ENCODE measurements at places on chromosomes 6 and 20.
A peak's percentile ranks its signal among the peaks of the same experiment; 100 is the strongest.

DNA sequence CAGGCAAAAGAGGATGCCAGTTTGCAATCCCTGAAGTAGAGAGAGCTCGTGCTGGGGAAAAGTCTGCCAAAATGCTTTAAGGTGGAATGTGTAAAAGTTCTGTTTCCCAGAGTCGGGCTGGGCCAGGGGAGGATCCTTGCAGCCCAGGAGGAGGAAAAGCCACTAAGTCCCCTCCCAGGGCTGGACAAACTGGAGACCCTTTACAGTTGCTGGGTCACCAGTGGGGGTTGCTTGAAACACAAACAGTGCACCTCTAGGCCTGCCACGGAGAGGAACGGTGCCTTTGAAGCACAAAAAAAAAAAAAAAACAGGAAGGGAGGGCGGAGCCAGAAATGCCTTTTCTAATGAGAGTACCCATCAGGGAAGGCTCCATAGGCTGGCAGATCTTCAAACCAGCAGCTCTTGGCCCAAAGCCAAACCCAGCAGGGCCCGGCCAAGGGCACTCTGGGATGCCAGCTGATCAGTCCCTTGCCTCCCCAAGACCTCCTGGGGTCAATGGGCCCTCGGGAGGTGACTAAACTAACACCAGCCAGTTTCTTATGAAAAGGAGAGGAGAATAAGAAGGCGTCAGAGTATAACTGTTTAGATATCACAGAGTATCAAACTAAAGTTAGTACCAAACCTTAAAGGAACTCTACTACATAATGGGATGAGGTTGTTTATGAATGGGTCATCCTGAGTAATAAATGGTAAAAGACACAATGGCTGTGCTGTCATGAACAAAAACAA, 23.7 kb downstream of the HLA-A start:
- DNase-seq = peak; percentile 27

DNA sequence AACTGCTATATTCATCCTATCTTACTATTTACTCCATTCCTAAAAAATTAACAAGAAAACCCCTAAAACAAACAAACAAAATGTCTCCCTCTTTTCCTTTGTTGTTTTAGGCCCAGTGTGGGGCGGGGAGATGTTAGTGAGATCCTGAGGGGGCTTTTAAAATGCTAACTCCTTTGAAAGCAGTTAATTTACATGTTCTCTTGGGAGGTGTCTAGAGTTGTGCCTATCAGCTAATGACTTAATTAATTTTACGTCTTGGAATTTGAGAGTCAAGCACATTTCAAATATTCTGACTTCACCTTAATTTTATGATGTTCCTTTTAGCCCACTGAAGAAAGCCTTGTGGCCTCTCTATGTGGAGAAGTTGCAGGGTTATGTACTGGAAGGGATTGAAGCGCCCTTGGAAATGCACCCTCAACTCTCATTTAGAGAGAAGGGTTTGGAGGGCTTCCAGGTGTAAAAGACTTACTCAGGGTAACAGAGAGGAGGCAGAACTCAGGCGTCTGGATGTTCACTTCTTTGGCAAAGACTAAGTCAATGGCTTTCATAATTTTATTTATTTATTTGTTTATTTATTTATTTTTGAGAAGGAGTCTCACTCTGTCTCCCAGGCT, 4.9 kb downstream of the SASH1 start:
- no peak for DNase-seq

DNA sequence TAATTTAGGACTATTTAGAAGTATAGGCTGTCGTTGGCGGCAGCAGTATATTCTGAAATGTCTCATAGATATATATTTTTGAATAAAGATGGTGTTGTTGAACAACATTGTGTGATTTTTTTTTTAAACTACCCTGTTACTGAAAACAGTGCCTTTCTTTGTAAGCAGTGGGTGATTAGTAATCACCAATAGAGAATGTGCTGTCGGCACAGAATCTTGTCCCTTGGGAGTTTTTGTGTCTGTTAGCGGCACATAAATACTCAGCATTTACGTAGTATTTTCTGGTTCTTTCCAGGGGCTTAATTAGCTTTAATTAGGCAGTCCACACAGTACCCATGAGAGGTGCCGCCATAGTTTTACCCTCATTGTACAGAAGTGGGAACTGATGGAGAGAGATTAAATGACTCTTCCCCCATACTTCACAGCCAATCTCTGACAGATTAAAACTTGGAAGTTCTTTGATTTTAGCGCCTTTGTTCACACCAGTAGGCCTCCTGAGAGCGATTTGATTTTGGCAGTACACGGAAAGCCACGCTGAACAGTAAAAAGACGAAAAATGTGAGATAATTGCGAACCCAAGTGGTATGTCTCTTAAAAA, 58.8 kb downstream of the RPRD1B start:
- no peak for DNase-seq

- DNase-seq = no peak
Measured at GRCh38 chr20:59075934-59076508, 33.4 kb upstream of the PRELID3B start.

DNA sequence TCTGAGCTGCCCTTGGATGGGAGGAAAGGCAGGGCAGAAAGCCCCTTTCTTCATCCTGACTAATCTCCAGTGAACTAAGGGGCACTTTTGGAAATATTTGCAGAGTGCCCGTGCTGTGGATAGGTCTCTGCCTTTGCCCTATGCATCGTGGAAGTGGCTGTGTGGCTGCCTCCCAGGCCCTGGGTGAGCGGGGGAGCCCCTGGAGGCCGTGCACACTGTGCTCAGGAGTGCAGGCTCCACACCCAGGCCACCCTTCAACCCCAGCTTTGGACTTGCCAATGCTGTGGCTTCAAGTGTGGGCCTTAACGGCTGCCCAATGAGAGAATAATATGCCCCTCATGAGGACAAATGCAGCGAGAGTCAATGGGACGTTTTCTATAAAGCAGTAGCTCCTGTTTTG, 36.7 kb upstream of the ARMC2 start:
- no peak for DNase-seq

DNA sequence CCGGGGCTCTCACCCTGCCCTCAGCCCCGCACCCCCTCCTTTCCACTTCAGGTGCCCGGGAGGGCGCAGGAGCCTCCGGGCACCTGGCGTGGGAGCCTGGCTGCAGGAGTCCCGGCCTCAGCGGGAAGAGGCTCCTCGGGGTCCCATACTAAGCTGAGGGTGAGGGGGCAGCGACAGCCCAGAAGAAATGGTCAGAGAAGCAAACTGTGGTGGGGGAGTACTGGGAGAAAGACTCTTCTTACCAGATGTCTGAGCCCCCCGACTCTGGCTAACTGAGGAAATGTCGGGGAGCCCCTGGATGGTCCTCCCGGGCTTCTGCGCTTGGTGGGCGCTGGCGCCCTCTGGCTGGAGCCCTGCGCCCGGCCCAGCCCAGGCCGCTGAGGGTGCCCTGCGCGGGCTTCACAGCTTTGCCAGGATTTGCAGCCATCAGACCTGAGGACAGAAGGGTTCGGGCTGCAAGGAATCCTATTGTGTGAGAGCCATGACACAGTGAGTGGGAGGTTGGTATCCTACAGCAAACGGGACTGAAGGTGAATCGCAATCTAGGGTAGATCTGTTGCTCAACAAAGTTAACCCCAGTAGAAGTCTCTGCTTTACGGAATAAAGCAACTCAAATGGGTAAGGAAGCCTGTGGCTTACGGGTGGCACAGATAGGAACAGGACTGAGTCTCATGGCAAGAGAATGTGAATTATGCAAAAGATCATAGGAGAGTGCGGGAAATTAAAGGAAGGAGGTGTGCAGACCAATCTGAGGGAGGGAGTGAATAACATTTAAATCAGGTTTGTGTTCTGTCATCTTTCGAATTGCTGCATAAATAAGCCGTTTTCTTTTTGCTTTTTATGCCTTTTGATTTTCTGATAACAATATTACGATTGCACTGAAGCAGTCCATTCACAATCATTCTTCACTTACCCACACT, 639 bp upstream of the RCAN2 start:
- no peak for DNase-seq

- no peak for DNase-seq
Measured at GRCh38 chr6:107716688-107717089, 107.4 kb downstream of the SCML4 start.

DNA sequence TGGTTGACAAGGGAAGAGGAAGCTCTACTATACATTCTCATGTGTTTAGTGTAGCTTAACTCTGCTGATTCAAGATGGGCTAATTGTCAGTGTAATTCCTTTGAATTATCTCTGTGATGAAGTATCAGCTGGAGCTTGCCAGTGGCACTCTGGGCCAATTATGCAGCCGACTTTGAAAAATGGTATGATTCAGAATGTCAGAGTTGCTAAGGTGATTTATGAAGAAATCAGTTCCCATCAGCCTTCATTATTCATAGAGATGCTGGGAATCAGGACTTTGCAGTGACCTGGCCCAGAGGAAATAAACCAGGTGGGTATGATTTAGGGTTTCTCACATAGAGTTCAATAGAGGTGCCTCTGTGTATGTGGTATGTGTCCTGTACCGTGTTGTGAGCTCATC, 33.4 kb downstream of the KCNS1 start:
- no peak for DNase-seq

GRCh38 chr6:144953552-144954240, 668.6 kb downstream of the UTRN start:
- DNase-seq = no peak

- no peak for DNase-seq
Measured at GRCh38 chr6:21560249-21560648, 33.3 kb upstream of the SOX4 start.

DNA sequence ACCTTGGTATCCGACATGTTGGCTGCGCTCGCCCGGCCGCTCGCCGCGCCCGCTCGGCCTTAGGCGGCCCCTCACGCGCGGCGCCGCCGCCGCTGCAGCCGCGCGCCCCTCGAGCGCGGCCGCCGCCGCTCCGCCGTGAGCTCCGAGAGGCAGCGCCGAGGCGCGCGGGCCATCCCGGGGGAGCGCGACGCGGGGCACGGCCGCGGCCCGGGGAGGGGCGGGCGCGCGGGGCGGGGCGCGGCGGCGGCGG, at the start of gene KIF13A:
Gene KIF13A, minus strand, starts transcription at position 189 of the 250 bp plus-strand sequence. Its CDS starts 172 bp downstream, at position 17.
- no peak for DNase-seq

DNA sequence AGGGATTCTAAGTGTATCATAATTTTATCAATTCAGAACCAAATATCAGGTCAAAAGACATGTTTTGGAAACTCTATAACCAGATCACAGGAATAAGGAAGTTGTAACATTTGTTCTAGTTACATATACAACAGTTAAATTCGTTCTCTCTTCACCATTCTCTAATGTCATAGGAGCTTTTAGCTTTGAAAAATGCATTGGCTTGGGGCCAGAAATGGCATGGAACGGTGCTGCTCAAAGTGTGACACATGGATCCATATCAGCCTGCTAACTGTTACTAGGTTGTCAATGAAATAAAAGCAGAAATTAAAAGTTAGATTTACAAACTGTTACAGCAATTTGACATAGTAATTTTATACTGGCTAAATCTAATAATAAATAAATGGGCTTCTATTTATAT, 120.3 kb downstream of the LCA5 start:
- DNase-seq = no peak

- no peak for DNase-seq
Measured at GRCh38 chr20:47700327-47700726, 85.0 kb downstream of the SULF2 start.

DNA sequence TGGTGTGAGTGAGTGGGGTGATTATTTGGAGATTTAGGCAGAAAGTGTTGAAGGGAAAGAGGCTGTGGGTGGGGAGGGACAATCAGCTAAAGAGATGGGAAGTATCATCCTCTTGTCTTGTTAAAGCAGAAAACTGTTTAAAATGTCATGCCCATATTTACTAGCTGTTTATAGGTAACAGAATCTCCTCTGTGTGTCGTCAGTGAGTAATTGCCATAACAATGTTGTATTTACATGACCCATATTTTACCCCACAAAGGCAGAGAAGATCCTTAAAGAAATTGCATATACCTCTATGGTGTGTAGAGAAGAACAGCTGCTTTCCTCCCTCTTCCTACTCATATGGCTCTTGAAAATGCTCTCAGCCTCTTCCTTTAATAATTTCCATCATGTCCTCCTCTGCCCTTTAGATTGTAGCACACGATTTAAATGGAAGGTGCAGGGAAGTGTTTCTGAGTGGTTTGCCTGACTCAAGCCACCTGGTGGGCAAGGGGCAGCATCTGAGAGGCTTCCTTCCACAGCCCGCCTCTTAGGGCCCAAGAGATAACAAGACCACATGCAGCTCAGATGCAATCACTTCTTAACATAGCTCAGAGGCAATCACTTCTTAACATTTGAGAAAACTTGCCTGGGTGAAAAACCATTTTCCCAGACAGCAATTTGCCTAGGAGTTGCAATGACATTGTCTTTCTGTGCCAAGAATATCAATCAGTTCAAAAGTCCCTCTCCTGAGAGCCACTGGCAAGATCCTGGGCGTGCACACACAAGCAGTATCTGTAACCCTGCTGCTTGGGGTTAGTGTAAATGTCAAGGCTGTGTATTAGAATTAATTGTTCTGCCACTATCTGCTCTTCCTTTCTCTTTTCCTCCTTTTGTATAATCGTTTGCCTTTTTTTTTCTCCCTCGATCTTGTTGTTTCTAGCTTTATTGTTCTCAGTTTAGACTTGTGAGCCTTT, 44.1 kb upstream of the EDN1 start:
- DNase-seq = peak; percentile 8

DNA sequence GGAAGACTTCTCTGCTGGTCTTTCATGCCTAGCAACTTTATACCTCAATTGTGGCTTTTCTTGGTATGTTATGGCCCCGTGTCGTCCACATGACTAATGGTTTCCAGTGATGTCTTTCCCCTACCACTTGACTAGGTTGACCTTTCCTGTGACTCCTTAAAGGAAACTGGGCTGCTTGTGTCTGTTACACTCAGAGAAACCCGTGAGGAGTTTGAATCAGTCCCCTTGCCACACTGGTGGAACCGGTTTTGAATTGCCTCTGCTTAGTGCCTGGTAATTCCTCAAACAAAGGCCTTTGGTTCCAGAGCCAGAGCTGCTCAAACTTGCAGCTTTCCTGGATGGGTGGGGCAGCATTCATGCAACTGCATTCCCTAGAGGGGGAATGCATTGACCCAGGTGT, 21.9 kb downstream of the ECT2L start:
- no peak for DNase-seq

- DNase-seq = no peak
Measured at GRCh38 chr6:30700340-30700739, 9.6 kb upstream of the NRM start.

- DNase-seq = no peak
Measured at GRCh38 chr6:139356924-139357323, 17.5 kb downstream of the CITED2 start.
